BJ (cell line): ENCODE measurements at places on chromosomes 11 and 22.

GRCh38 chr11:35654711-35655110 lies 7.9 kb upstream of the TRIM44 start:
- no peak for DNase-seq

DNA sequence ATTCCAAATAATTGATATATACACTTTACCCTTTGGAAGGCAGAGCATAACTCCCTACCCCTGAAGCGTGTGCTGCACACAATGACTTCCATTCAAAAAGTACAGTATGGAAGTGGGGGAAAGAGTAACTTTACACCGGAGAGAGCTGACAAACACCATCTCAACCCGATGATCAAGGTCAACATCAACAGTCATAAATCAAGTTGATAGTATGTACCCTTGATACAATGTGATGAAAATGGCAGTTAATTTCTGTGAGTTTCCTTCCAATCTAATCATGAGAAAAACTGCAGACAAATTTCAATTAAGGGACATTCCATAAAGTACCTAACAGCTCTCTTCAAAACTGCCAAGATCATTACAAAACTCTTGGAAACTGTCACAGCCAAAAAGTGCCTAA lies 6.0 kb upstream of the DEUP1 start:
- DNase-seq: no peak

- no peak for DNase-seq
Observed at GRCh38 chr11:37104380-37104779, 506.3 kb upstream of the RAG2 start.

DNA sequence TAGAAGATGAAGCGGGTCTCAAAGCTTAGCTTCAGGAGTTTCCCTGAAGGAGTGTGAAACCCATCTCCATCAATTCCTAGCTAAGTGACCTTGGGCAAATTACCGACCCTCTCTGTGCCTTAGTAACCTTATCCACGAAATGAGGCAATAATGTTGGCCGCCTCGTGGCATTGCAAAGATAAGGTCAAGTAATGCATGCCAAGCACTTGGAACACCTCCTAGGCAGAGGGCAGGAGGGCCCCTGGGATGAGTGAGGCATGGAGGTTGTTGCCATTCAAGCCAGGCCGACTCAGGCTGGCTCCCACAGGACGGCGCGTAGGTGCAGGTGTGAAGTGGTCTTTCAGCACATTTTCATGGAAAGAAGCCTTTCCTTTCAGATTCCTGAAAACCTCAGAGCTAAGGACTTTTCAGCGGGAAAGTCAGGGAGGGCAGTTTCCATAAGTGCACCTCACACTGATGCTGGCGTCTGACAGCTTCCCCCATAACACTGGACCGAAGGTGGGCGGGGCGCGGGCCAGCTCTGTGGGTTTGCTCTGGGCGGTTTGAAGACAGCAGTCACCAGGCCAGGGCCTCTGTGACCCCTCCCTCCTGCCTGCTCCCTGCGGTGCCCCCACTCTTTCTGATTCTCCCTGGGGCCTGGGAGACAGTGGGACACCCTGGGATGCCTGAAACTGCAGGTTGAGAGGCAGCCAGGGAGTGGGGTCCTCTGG lies 25.2 kb downstream of the RPS6KA4 start:
- DNase-seq: no peak

- DNase-seq: no peak
Observed at GRCh38 chr22:19762568-19763457, 2.2 kb downstream of the TBX1 start.

- no peak for DNase-seq
Observed at GRCh38 chr22:35739076-35739930, 21.6 kb downstream of the APOL5 start.

- DNase-seq: no peak
Observed at GRCh38 chr11:72721689-72722049, 30.5 kb downstream of the ARAP1 start.
